Suprapubic skin (tissue), 4 donors: ENCODE measurements at places on chromosomes 12 and 14.
A peak's percentile ranks its signal among the peaks of the same experiment; 100 is the strongest.

DNA sequence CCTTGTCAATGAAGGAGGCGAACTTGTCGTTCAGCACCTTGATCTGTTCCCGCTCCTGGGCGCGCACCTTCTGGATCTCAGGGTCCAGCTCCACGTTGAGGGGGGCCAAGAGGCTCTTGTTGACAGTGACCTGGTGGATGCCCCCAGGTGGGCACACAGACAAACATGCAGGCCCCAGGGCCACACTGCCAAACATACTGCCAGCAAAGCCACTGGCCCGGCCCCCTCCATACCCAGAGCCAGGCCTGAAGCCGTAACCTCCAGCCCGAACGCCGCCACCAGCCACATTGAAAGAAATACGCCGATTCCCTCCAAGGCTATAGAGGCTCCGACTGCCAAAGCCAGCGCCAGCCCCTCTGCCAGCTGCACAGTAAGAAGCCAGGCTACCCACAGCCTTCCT is 337 bp downstream of the KRT74 start:
- H3K27me3 ChIP-seq: peaks cover 4% of the 10 kb centered on the region
- H3K4me3 ChIP-seq: no peak overlapping the region
- H3K36me3 ChIP-seq: no peaks in the 10 kb centered on the region
- no peak for DNase-seq
- peaks cover 2% of the 10 kb centered on the region for H3K4me1 ChIP-seq

DNA sequence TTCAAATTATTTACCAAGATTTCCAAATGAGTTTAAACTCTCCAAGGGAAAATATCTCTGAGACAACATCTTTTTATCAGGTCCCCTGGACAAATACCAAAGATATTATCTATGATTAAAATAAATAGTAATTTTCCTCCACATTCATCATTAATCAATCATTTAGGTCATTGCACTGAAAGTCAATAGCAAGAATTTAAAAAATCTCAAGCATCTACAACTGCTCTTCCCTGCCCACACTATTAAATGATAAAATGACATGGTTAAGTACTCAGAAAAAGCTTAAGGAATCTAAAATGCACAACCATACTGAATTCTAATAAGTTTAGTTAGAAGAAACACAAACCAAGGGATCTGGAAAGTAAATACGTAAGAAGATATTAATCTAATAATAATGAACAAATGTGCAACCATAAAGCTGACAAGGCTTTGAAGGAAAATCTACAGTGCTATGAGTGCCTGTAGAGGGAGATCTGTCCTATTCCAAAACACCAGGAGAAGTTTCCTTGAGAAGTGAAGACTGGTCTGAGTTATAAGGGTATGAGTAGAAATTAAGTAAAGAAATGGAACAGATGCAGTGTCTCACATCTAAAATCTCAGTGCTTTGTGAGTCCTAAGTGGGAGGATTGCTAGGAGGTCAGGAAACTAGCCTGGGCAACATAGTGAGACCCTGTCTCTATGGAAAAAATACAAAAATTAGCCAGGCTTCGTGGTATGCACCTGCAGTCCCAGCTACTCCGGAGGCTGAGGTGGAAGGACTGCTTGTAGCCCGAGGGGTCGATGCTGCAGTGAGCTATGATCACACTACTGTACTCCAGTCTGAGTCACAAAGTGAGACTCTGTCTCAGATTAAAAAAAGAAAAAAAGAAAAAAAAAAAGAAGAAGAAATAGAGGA is 19.2 kb downstream of the INTS13 start:
- H3K27me3 ChIP-seq: no peaks in the 10 kb centered on the region
- H3K27ac ChIP-seq: no peak overlapping the region
- H3K4me3 ChIP-seq: no peak overlapping the region
- no peak for DNase-seq
- no peaks in the 10 kb centered on the region for H3K4me1 ChIP-seq

DNA sequence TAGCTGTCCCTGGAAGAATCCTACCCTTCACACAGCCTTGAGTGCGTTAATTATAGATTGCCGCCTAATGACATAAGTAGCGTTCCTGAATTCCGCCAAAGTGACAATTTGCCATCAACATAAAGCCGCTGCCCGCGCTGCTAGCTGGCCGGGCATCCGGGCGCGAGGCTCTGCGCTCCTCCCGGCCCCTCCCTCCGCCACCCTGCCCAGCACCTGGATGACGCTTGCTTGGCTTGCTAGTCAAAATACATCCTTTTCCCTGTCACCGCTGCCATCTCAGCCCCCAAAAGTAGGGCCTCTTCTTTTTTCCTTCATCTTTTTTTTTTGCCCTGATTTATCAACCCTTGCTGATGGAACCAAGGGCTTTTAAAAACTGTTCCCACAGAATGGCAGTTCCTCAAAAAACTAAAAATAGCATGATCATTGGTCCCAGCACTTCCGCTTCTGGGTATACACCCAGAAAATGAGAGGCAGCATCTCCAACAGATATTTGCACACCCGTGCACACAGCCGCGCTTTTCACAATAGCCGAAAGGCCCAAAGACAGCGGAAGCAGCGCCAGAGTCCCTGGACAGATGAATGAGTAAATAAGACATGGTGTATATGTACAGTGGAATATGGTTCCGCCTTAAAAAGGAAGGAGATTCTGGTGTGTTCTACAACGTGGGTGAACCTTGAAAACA is 235.2 kb downstream of the BCL11B start:
- peak overlapping the region; percentile 21 for H3K4me3 ChIP-seq
- no peak for DNase-seq
- no peaks in the 10 kb centered on the region for H3K27me3 ChIP-seq
- H3K27ac ChIP-seq: peak overlapping the region; percentile 71
- H3K4me1 ChIP-seq: peaks cover 19% of the 10 kb centered on the region
- H3K36me3 ChIP-seq: no peaks in the 10 kb centered on the region

DNA sequence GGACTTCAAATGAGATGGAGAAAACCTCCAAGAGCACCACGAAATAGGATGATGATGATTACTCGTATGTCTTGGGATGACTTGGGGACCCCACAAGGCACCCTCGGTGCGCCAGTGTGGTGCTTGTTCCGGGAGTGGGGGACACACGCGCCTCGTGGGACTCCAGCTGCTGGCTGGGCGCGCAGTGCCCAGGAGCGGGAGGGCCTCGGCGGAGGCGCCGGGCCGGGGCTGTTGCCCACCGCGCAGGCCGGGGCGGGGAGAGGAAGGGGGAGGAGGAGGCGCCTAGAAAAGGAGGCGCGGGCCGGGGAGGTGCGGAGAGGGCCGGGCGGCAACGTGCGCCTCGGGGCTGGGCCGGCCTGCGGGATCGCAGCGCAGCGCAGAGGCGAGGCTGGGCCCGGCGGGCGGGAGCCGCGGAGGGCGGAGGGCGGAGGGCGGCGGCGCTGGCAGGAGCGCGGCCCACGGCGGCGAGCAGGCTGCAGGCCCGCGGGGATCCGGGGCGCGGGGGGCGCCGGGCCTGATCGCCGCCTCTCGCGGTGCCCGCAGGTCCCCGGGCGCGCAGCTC is at the start of gene RFLNA:
Gene RFLNA, plus strand, starts transcription at position 314 of the 562 bp plus-strand sequence. CDS start 337 bp downstream, outside the sequence.
- H3K36me3 ChIP-seq: no peaks in the 10 kb centered on the region
- no peak within 1 kb of the TSS for H3K27ac ChIP-seq
- no peak for DNase-seq
- H3K4me1 ChIP-seq: peaks cover 23% of the 10 kb centered on the region
- peak within 1 kb of the TSS; percentile 47 for H3K4me3 ChIP-seq

- DNase-seq: no peak
- no peak overlapping the region for H3K27ac ChIP-seq
- H3K4me1 ChIP-seq: peaks cover 6% of the 10 kb centered on the region
- H3K27me3 ChIP-seq: no peaks in the 10 kb centered on the region
Observed at GRCh38 chr14:35879151-35879648, 53.1 kb downstream of the BRMS1L start.

DNA sequence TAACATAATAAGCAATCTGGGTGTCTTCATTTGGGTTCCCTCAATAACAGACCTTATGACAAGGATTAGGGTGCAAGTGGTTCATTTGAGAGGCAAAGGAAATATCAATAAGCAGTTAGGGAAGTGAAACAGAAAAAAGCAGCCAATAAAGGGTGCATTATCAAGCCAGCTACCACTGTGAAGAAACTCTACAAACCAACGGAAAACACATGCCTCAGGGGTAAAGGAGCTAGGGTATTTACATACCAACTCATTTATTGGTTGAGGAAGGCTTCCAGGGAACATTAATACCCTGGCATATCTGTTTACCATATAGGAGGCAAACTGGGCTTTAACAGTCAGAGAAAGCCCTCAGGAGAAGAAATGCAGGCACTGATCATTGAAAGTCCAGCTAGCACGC is 22.7 kb upstream of the IFNG-AS1 start:
- no peak overlapping the region for H3K27ac ChIP-seq
- H3K4me1 ChIP-seq: no peaks in the 10 kb centered on the region
- no peak overlapping the region for H3K4me3 ChIP-seq
- no peaks in the 10 kb centered on the region for H3K27me3 ChIP-seq

DNA sequence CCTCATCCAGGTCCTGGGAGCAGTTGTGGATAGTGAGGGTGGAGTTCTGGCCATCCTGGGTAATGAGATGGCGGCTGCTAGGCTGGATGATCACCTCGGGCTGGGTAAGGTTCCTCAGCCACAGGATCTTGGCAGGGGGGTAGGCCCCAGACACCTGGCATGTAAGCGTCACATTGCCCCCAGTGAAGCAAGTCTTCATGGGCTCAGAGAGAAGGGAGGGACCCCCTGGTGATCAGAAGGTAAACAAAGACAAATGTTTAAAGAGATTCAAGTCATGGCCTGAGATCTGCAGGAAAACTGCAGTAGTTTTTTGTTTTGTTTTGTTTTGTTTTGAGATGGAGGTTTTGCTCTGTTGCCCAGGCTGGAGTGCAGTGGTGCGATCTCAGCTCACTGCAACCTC is 12.8 kb upstream of the WSB2 start:
- peaks cover 7% of the 10 kb centered on the region for H3K36me3 ChIP-seq
- H3K4me1 ChIP-seq: no peaks in the 10 kb centered on the region
- no peaks in the 10 kb centered on the region for H3K27me3 ChIP-seq
- no peak for DNase-seq
- H3K4me3 ChIP-seq: no peak overlapping the region

DNA sequence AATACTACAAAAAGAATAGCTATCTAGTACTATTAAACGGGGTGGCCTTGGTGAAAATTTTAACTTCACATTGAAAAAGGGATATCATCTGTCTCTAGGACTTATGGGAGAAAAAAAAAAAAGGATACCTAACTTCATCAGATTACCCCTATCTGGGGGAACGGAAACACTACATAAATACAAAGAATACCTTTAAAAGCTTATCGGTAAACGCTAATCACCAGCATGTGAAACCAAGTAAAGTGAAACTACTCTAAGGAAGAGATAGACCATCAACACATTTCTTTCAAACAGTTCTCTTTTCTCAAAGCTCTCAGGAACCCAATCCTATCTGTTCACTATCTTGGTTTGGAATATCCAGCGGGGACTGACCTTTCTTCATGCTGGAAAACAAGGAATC is 3.5 kb downstream of the KICS2 start:
- no peak overlapping the region for H3K27ac ChIP-seq
- H3K36me3 ChIP-seq: no peaks in the 10 kb centered on the region
- no peaks in the 10 kb centered on the region for H3K27me3 ChIP-seq
- no peak for DNase-seq
- no peak overlapping the region for H3K4me3 ChIP-seq
- peaks cover 15% of the 10 kb centered on the region for H3K4me1 ChIP-seq

DNA sequence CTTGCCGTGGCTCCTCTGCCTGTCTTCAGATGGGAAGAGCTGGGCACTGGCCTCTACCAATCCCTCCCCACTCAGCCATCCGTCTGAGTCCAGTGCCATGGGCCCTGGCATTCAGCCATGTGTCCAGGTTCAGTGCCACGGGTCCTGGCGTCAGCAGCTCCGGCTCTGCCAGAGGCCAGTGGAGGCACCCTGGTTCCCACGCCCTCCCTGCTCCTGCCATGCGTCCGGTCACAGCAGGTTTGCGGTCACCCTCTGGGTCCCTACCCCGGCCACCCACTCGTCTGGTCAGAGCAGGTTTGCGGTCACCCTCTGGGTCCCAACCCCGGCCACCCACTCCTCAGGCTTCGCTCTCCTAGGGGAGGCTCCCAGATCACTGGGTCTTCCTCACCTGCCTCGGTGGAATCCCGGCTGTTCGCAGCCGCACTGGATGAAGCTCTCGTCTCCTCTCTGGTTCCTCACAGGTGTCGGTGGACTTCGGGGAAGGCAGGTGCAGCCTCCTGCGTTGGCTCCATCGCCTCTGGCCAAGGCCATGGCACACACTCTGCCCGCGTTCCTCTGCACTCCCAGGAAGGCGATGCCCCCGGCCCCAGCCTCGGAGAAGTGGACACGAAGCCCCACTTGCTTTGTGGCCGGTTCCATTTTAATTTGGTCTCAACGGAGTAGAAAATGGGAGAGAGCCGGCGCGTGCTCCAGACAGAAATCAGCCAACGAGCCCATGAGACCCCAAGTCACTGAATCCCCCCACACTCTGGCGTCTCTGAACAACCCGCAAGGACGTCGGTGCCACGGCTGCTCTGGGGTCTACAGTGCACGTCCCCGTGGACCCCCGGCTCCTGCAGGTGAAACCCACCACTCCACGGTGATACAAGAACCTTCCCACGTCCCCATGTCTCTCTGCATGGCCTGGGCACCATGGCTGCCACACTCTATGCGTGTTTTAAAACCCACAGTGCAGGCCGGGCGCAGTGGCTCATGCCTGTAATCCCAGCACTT is 47.8 kb upstream of the FBRSL1 start:
- DNase-seq: no peak
- H3K36me3 ChIP-seq: no peaks in the 10 kb centered on the region
- no peak overlapping the region for H3K27ac ChIP-seq
- H3K4me1 ChIP-seq: peaks cover 28% of the 10 kb centered on the region
- H3K27me3 ChIP-seq: peaks cover 8% of the 10 kb centered on the region

DNA sequence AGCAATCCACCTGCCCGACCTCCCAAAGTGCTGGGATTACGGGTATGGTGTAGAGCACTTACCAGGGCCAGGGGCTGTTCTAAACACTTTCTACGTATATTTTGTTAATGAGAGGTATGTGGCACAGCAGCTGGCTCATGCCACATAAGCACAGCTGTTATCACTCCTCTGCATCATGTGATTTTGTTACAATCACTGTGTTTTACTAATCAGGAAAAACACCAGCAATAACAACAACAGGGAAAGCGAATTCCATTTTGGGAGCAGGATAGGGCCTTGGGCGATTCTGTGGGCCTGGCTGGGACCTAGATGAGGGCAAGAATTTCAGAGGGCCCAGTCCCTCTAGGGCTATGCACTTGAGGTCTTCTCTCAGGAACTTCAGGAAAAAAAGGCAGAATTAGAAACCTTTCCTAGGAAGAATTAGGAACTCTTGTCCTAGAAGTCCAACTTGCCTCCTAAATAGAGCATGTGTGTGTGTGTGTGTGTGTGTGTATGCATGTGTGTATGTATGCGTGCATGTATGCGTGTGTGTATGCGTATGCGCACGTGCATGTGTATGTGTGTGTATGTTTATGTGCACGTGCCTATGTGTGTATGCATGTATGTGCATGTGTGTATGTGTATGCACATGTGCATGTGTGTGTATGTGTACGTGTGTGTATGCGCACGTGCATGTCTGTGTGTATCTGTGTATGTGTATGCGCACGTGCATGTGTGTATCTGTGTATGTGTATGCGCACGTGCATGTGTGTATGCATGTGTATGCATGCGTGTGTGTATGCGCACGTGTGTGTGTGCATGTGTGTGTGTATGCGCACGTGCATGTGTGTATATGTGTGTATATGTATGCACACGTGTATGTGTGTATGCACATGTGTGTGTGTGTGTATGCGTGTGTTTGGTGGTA is 41.8 kb upstream of the CORO1C start:
- H3K4me1 ChIP-seq: peaks cover 49% of the 10 kb centered on the region
- peak overlapping the region; percentile 87 for H3K27ac ChIP-seq
- no peaks in the 10 kb centered on the region for H3K27me3 ChIP-seq
